ENCODE measurements at places on chromosomes 5 and 9.
A peak's percentile ranks its signal among the peaks of the same experiment; 100 is the strongest.

DNA sequence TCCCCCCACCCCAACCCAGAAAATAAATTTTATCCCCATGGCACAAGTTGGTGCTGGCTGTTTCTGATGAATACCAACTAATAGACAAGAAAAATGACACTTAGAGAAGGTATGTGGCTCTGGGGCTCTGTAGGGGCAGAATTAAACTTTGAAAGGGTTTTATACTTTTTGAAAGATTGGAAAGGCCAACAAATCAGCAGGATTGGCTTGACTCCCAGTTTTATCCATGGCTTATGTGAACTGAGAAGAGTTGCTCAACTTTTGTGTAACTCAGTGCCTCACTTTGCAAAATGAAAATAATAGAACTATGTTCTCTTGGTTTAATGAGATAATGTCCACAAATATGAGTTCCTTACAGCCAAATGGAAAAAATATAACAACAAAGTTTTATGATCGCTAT is 288.9 kb upstream of the KIF2A start:
- DNase-seq, result no peak

DNA sequence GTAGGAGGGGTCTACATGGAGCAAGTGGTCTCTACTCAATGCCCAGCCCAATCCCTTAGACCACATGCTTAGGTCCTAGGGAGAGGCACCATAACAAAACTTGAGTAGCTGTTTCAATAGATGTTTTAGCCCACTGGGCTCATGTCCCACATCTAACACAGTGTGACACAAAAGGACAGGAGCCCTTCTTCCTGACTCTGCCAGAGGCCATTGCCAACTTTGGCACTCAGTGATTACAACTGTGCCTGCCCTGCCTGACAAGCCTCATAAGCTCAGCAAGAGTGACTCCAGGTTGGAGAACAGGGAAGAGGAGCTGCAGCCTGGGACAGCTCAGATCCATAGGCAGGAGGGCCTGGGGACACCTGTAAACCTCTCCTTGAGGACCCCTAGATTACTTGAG is 230.8 kb downstream of the ENC1 start:
- no peak for DNase-seq

GRCh38 chr5:103216137-103216536 is 42.4 kb upstream of the MACIR start:
- no peak for DNase-seq

- DNase-seq, result no peak
Observed at GRCh38 chr9:3992924-3993323, 306.9 kb downstream of the GLIS3 start.

DNA sequence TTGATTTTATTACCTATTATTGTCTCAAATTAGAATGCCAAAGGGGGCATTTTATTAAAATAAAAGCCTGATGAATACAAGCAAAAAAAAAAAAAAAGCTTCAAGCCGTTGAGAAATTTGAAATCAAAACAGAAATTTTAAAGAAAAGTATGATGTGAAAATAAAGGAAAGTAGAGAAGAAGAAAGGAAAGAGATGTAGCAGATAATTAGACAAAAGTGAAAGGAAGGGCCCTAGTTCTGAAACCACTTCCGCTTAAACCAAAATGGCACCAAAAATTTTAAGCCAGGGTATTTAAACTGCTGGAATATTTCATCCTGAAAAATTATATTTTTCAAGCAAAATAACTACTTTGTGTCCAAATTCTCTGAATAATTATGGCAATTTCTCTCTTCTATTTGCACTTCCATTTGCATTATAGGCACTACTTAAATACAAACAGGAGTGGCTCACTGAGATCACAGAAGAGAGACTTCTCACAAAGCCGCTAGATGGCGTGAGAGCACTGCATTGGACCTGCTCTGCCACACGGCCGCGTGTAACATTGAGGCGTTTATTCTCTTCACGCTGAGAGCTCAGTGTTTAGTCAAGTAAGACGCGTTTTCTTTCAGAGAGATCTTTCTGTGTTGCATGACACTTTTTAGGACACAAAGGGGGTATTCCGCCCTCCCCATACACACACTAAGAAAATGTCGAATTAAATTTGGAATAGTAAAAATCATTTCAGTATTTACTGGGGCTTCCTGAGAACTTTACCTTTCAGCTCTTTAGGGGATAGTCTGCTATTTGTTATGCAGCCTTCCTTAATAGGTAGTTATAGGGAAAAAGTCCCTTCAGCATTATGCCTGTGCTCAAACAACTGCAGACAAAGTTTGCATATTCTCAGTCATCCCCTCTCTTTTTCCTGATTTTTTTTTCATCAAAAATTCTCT is 368.4 kb upstream of the CCNH start:
- peak; percentile 66 for DNase-seq

- no peak for DNase-seq
Observed at GRCh38 chr5:53917826-53918225, 357.4 kb downstream of the NDUFS4 start.

DNA sequence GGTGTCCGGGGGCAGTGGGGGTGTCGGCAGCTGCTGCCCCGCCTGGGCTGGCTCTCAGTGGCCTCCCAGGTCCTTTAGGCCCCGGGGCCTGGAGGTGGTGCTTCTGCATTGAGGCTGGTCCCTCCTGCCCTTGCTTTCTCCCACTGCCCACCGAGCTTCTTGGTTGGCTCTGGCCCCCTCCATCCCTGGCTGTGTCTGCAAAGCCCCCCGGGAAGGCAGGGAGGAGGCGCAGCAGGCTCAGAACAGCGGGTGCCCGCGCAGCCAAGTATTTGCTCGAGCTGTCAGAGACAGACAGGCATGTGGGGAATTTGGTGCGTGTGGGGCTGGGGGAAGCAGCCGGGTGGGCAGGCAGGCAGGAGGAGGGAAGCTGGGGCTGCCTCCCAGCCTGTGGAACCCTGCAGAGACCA is 11.5 kb downstream of the CXXC5 start:
- DNase-seq, result no peak

GRCh38 chr9:136093995-136094881 is 851 bp downstream of the NACC2 start:
- peak; percentile 72 for DNase-seq

DNA sequence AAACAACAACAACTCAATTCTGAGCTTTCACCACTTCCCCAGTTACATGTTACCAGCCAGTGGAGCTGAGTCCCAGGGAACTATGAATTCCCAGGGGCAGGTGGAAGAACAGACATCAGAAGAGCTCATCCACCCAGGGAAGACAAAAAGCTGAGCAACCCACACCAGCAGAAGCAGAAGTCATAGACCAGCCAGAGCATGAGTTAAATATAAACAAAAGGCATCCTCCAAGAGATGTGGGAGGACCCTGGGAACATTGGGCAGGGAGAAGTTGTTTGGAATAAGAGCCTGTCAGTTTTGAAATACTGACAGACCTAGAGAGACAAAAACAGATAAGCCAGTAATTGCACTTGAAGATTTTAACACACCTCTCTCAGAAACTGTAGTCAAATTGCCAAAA is 102.3 kb upstream of the LMX1B start:
- no peak for DNase-seq

DNA sequence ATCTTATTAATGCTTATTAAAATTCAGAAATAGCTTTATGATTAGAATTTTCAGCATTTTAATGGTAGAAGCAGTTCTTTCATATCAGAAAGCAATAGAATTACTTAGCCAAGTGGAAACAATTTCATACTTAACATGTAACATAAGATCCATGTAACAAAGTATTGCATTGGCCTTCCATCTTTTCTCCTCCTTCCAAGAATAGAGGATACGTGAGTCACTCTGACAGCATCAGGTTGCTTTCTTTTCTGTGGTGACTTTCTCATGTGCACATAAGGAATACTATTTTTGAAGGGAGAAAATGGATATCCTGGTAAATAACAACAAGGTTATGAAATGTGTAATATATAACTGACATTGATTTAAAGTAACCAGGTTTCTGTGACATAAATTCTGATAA is 272.2 kb downstream of the ANXA1 start:
- no peak for DNase-seq

GRCh38 chr5:132979367-132979940 is 16.0 kb upstream of the AFF4 start:
- no peak for DNase-seq

GRCh38 chr9:93517331-93517730 is 59.1 kb upstream of the PHF2 start:
- no peak for DNase-seq

GRCh38 chr9:38415856-38416255 is 8.4 kb downstream of the IGFBPL1 start:
- no peak for DNase-seq

DNA sequence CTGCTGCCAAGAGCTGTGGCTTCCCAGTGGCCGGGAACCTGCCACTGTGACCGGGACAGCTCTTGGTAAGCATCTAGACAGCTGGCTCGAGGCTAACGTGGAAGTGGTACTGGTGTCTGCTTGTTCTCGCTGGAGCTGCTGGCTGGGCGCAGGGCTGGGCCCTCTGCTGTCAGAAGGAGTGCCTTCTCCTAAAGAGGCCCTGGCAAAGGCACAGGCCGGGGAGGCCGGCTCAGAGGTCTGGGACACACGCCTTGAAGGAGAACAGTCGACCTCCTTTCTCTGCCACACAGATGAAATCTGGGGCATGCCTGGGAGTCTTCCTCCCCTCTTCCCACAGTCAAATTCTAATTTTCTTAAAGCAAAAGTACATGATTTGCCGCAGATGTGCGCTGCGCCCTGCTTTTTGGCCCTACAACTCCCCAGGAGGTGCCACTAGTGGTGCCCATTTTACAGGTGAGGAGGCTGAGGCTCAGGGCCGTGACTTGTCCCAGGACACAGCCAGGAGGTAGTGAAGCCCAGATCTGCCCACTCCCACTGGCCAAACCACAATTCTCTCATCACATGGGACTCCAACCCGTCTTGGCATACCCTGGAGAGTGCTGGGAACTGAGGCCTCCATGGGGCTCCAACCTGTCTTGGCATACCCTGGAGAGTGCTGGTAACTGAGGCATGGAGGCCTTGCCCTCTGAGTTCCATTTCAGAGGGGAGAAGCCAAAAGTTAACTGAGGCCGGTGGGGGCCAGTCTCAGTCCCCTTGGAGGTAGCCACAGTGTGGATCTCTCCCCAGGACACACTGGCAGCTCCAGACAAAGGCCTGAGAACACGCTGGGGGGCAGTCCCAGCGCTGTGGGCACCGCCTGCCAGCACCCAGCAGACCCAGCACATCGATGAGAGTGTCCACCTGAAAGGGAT is 12.0 kb upstream of the RXRA start:
- DNase-seq, result no peak

DNA sequence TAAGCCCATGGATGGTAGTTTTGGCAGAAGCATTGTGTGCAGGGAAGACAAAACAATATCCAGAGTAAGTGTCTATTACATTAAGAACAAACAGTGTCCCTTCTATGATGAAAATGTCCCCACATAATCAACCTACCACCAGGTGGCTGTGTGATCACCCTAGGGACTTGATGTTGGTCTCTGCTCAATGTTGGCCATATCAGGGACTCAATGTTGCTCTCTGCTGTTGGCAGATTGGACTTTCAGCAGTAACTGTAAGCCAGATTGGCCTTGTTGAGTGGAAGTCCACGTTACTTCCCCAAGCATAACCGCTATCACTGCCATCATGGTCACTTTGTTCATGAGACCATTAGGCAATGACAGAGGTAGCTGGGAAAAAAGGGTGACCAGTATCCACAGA is 52.8 kb upstream of the PRSS3 start:
- no peak for DNase-seq

DNA sequence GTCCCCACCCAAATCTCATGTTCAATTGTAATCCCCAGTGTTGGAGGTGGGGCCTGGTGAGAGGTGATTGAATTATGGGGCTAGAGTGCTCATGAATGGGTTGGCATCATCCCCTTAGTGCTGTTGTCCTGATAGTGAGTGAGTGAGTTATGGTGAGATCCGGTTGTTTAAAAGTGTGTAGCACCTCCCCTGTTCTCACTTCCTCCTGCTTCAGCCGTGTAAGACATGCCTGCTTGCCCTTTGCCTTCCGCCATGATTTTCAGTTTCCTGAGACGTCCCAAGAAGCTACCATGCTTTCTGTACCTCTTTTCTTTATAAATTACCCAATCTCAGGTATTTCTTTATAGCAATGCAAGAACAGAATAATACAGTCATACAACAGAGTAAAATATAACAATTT is 742 bp upstream of the LECT2 start:
- DNase-seq, result no peak

DNA sequence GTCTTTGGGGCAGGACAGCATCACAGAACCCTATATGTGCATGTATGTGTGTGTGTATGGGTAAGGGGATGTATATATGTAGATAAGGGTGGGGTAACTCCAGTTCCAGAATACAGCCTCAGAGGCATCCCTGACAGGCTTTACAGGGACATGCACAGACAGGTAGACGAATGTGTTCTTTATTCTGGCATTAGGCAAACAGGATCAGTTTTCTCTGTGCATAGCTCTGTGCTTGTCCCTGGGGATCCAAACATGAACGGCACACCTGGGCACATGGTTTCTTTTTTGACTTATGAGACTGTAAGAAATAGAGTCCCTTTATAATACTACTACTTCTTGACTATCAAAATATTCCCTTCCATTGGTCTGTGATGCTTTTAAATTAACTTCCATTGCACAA is 120.6 kb downstream of the TRIO start:
- DNase-seq, result no peak

- no peak for DNase-seq
Observed at GRCh38 chr5:113087976-113088514, 111.4 kb downstream of the DCP2 start.

DNA sequence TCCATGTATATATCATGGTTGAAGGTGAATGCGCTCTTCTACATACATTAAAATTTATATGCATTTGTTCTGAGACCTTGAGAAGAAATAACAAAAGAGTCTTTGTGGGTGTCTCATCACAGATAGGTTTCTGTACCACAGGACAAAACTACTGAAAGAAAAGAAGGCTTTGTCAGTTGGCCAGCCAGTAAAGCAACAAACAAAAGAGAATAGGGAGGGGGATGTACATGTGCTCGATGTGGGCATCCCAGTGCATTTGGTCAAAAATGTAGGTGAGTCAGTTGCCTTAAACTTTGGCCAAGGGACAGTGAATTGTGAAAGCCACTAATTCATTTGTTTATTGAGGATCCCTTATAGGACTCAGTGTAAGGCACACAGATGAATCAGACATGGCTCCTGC is 13.3 kb downstream of the RBM18 start:
- DNase-seq, result no peak

GRCh38 chr5:83972909-83973308 is 252.3 kb upstream of the HAPLN1 start:
- no peak for DNase-seq

DNA sequence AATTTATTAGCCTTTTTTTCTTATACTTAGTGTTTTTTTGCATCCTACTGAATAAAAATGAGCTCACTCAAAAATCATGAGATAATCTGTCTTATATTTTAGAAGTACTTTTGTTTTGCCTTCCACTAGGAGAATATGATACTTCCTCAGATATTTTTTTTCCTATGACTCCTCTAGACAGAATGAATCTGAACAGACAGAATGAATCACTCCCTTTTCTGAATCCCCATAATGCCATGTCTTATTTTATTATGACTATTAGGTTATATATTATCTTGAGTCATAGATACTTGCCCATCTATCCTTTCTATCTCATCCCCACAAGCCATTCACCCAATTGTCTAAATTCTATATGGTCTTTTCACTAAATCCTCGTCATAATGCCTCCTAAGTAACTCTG is 134.6 kb downstream of the BRINP1 start:
- DNase-seq, result no peak

GRCh38 chr5:77637998-77638762 is at the start of gene OTP:
Gene OTP, minus strand, starts transcription at chr5:77638713. Its CDS starts 164 bp downstream, at chr5:77638549.
- no peak for DNase-seq
